MCF 10A (cell line): ENCODE measurements at places on chromosomes 2 and 18.

DNA sequence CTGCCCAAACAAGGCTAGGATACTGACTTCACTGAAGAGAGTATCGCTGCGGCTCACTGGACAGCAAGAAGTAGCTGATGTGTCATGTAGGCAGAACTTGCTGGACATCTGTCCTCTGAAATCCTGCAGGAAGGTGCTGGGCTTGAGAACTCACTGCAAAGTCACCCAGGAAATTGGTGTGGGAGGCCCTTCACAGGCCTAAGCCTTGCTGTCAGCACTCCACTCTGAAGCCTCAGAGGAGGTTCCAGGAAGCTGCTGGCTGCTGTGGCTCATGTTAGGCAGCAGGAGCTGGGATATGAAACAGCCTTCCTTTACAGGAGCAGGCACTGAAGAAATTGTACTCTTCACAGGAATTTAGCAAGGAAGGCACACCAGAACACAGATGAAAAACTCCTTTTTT lies 88.3 kb upstream of the CCDC68 start:
- H3K4me3 ChIP-seq: no peak overlapping the region
- H3K36me3 ChIP-seq: no peaks in the 10 kb centered on the region
- H3K27ac ChIP-seq: no peak overlapping the region

GRCh38 chr2:196427986-196428634 lies 211.4 kb upstream of the CCDC150 start:
- H3K27ac ChIP-seq: no peak overlapping the region
- no peaks in the 10 kb centered on the region for H3K27me3 ChIP-seq
- H3K4me3 ChIP-seq: no peak overlapping the region
- peaks cover 7% of the 10 kb centered on the region for H3K36me3 ChIP-seq
- H3K4me1 ChIP-seq: peaks cover 6% of the 10 kb centered on the region
- DNase-seq: peak; percentile 4

DNA sequence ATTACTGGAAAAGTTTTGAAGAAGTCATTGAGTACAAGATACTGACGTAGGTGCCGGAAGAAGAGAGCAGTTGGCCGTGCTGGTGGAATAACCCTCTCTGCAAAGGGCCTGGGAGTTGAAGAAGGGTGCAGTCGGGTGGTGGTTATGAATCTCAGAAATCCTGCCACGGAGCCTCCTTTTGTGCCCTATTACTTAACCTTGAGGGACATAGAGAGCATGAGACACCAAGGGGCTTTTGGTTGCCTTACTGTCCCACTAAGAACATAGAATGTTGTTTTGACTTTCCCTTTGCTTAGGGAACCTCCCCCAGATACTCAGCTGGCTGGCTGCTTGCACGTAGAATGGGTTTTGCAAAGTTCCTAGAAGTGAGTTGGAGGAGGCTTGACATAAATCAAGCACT lies 1.3 kb upstream of the CD28 start:
- no peaks in the 10 kb centered on the region for H3K4me1 ChIP-seq
- H3K36me3 ChIP-seq: no peaks in the 10 kb centered on the region
- no peak overlapping the region for H3K4me3 ChIP-seq
- no peak overlapping the region for H3K27ac ChIP-seq

DNA sequence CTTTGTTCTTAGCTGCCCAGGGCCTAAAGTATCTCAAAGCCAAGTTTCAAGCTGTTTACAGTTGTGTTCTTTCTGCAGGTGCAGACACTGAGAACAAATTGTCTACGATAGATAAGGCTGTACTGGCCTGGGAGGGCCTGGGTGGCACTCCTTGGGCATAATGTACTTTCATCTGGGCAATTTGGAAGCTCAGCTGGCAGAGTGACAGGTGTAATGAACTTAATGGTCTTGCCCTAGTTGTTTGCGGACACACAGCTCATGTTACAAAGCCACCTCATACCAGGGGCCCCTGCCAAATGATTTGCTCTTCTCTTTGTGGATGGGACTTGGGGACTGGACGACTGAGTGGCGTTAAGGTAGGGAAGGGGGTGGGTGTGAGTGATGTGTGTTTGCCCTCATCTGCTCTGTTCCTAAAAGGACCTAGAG lies 4.3 kb downstream of the LDLRAD4 start:
- H3K27me3 ChIP-seq: peaks cover 45% of the 10 kb centered on the region
- no peaks in the 10 kb centered on the region for H3K36me3 ChIP-seq
- H3K4me1 ChIP-seq: peaks cover 5% of the 10 kb centered on the region

DNA sequence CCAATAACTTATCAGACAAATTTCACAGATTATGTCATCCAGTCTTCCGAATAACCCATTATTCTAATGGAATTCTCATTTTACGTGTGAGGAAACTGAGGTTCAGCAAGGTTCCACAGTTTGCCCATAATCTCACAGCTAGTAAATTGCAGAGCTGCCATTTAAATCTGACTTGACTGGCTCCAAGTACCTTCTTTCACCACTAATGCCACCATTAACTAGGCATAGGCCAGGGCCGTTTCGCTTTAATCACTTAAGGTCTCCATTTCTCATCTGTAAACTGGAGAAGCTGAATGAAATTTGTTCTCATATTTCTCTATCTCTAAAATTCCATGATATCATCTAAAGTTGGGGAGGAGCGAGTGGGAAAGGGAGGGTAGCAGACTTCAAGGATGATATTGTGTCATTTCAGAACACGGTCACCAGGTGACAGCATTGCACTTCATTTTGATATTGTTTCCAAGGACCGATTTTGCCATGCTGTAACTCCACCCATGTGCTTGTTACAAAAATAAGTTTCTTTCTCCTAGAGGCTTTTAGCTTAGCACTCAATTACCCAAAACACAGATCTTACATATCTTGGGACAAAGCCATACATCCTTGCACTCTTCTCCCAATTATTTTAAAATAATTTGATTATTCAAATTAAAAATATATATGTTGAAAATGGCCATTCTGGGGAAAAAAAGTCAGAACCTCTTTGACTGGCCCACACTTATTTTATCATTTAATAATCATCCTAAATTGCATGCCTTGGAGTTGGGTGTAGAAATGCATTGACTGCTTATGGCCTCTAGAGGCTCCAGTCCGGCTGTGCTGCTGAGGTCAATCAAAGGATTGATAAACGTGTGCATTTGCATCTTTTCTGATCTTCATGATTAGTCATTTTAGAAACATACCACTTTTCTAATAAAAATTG lies 123.8 kb downstream of the AKAIN1 start:
- no peaks in the 10 kb centered on the region for H3K27me3 ChIP-seq
- no peak overlapping the region for H3K27ac ChIP-seq
- no peaks in the 10 kb centered on the region for H3K36me3 ChIP-seq
- H3K4me1 ChIP-seq: no peaks in the 10 kb centered on the region

GRCh38 chr18:60047556-60047955 lies 147.8 kb downstream of the PMAIP1 start:
- H3K27ac ChIP-seq: no peak overlapping the region
- no peak overlapping the region for H3K4me3 ChIP-seq
- no peaks in the 10 kb centered on the region for H3K27me3 ChIP-seq
- H3K36me3 ChIP-seq: no peaks in the 10 kb centered on the region
- DNase-seq: no peak

- peaks cover 9% of the 10 kb centered on the region for H3K36me3 ChIP-seq
- no peak overlapping the region for H3K4me3 ChIP-seq
- no peaks in the 10 kb centered on the region for H3K27me3 ChIP-seq
- DNase-seq: no peak
Measured at GRCh38 chr18:8029061-8029460, 461.9 kb downstream of the PTPRM start.

GRCh38 chr2:69689466-69689865 lies 45.9 kb upstream of the AAK1 start:
- H3K4me3 ChIP-seq: no peak overlapping the region
- H3K27me3 ChIP-seq: no peaks in the 10 kb centered on the region
- DNase-seq: no peak
- H3K27ac ChIP-seq: no peak overlapping the region
- no peaks in the 10 kb centered on the region for H3K36me3 ChIP-seq
- no peaks in the 10 kb centered on the region for H3K4me1 ChIP-seq

DNA sequence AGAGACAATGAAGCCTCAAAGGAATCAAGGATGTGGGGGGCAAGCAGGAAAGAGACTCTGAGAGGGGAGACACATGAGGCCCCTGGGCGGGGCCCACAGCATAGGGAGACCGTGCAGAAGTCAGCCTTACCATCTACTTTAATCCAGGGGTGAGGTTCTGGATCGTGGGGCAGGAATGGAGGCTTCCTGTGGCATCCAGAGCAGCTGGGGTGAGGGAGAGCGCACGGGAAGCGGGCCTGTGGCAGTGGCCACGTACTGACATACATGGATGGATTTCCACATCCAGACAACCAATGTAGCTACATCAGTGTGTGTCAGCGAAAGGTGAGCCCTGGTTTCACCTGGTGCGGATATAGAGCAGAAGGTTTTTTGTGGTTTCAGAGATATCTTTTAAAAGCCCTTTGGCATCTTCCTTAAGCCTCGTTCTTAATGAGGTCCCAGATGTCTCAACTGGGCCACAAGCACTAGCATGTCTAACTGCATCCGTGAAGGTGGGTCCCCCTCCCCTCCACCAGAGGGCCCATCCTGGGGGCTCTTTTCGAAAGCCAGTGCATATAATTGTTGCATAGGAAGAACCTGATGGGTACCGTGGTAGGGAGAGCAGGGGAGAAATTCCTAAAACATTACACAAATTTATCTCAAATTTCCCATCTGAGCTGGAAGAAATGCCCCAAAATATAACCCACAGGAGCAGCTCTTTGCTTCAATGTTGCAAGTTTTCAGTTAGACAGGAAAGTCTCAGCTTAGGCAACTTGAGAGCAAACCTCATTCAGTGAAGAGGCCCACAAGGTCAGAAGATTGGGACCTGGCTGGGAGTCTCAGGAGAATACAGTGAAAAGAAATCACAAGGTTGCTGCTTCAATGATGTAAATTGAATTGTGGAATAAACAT lies 90.9 kb downstream of the SP3 start:
- no peaks in the 10 kb centered on the region for H3K36me3 ChIP-seq
- H3K27me3 ChIP-seq: peaks cover 12% of the 10 kb centered on the region
- H3K4me1 ChIP-seq: no peaks in the 10 kb centered on the region
- H3K4me3 ChIP-seq: no peak overlapping the region
- no peak for DNase-seq

DNA sequence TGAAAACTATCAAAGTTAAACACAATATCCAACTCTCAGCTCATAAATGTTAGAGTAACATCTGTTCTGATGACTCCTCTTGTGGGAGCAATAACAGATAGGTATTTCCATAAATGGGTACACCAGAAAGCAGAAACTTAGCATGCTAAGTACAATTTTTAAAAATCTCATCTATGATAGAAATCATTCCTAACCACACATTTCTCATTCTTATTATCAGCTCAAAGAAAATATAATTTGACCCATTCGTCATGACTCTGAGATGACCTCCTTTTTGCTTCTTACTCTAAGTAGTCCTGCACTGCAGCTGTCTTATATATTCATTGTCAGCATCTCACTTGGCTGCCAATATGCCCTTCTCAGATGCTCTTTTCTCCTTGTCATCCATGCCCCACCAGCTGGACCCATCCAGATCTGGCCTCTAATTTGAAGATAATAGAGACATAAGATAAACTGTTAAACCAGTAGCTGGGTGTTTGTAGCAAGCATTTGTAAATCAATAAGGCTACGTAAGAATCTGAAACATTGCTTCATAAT lies 298.3 kb downstream of the KCNS3 start:
- H3K4me1 ChIP-seq: peaks cover 6% of the 10 kb centered on the region
- no peak overlapping the region for H3K27ac ChIP-seq
- H3K36me3 ChIP-seq: no peaks in the 10 kb centered on the region

DNA sequence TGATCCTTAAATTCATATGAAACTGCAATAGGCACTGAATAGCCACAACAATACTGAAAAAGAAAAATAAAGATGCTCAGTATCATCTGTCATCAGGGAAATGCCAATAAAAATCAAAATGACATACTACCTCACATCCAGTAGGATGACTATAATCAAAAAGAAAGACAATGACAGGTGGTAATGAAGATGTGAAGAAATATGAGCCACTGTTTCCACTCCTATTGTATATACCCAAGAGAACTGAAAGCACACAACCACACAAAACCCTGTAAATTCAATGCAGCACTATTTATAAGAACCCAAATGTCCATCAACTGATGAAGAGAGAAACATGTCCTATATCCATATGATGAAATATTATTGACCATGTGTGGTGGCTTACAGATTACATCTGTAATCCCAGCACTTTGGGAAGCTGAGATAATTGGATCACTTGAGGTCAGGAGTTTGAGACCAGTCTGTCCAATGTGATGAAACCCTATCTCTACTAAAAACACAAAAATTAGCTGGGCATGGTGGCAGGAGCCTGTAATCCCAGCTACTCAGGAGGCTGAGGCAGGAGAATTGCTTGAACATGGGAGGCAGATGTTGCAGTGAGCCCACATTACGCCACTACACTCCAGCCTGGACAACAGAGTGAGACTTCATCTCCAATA lies 39.9 kb downstream of the MAP3K2 start:
- no peak for DNase-seq
- H3K4me1 ChIP-seq: peaks cover 25% of the 10 kb centered on the region
- H3K36me3 ChIP-seq: peaks cover 6% of the 10 kb centered on the region
- H3K27me3 ChIP-seq: no peaks in the 10 kb centered on the region
- H3K4me3 ChIP-seq: no peak overlapping the region

DNA sequence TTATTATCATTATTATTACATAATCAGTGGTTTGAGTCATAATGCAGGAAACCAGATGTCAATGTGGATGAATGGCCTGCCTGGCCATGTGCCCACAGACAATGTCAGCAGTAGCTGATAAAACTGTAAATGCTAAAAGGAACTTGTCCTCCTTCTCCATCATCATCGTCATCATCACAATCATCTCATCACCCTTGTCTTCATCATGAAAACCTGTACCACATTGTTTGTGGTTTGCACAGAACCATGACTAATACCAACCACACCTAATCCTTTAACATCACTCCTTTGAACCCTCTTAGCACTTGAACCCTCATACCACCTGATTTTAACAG lies 96.0 kb downstream of the HNMT start:
- H3K4me1 ChIP-seq: no peaks in the 10 kb centered on the region
- peak; percentile 95 for DNase-seq
- no peaks in the 10 kb centered on the region for H3K36me3 ChIP-seq
- H3K4me3 ChIP-seq: no peak overlapping the region
- no peaks in the 10 kb centered on the region for H3K27me3 ChIP-seq
- H3K27ac ChIP-seq: no peak overlapping the region

DNA sequence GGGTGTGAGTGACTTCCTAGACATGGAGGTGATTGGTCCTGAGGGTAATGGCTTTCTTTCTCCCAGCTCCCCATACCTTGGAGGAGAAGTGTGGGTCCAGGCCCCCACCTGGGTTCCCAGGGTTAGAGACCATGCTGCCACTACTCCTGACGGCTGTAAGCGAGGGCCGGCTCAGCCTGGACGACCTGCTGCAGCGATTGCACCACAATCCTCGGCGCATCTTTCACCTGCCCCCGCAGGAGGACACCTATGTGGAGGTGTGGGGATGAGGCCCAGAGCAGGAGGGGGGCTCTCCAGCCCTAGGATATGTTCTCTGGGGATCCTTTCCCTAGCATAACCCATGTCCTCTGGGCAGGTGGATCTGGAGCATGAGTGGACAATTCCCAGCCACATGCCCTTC lies 21.8 kb downstream of the CAD start:
- DNase-seq: no peak
- H3K4me1 ChIP-seq: no peaks in the 10 kb centered on the region
- H3K4me3 ChIP-seq: no peak overlapping the region
- H3K27ac ChIP-seq: no peak overlapping the region
- H3K36me3 ChIP-seq: peaks cover 78% of the 10 kb centered on the region
